ENCODE measurements at places on chromosomes 2 and 18.

DNA sequence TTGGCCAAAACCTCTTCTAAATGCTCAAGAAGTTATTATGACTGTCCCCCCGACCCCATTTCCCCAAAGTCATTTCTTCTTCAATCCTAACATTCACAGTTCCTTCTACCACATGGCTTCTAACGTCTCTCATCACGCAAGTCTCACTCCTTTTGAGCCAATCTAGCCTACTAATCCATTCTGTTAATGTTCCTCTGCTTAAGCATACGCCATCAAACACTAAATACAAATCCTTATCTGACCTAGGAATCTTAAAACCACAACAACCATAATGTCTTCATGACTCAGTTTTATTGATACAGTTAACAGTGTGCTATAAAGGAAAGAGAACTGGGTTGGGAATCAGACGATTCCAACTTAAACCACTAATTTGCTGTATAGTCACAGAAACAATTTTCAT is 23.9 kb downstream of the HNRNPLL start:
- DNase-seq = no peak

GRCh38 chr18:28801876-28802275 is 624.9 kb upstream of the CDH2 start:
- no peak for DNase-seq

DNA sequence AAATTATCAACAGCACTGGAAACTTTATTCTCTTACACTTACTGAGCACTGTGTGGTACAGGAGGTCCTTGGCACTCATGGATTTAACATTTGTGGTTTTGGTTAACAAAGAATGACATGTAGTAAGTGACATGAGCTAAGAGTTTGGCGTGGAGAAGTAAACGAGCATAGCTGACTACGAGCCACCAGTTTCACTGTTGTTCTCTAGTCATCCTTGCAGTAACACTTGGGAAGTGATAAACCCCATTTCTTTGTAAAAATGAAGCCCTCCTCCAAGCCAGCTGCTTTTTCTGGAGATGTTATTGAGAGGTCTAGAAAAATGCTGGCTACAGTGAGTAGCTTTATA is 32.7 kb downstream of the QPCT start:
- no peak for DNase-seq

GRCh38 chr18:52236131-52236530 is 103.9 kb upstream of the DCC start:
- DNase-seq = no peak

DNA sequence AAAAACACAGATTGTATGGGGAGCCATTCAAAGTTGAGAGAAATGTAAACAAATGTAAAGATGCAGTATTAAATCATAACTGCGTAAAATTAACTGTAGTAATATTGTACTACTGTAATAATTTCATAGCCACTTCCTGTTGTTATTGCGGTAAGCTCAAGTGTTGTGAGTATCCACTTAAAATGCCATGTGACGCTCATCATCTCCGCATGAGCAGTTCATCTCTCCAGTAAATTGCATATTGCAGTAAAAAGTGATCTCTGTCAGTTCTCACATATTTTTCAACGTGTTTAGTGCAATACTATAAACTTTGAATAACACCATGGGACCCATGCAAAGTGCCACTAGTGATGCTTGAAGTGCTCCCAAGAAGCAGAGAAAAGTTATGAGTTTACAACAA is 41.8 kb upstream of the SP3 start:
- no peak for DNase-seq

- no peak for DNase-seq
Observed at GRCh38 chr2:30379481-30379880, 67.6 kb upstream of the LCLAT1 start.

- no peak for DNase-seq
Observed at GRCh38 chr2:186347472-186347871, 138.6 kb upstream of the ZC3H15 start.

All from effector memory CD4-positive, alpha-beta T cell (primary cell).